ENCODE measurements at places on chromosomes 6 and 20.

- no peak for DNase-seq
Observed at GRCh38 chr6:163341224-163342061, 73.1 kb upstream of the QKI start.

GRCh38 chr6:37793067-37793466 is 26.5 kb upstream of the ZFAND3 start:
- DNase-seq = no peak

DNA sequence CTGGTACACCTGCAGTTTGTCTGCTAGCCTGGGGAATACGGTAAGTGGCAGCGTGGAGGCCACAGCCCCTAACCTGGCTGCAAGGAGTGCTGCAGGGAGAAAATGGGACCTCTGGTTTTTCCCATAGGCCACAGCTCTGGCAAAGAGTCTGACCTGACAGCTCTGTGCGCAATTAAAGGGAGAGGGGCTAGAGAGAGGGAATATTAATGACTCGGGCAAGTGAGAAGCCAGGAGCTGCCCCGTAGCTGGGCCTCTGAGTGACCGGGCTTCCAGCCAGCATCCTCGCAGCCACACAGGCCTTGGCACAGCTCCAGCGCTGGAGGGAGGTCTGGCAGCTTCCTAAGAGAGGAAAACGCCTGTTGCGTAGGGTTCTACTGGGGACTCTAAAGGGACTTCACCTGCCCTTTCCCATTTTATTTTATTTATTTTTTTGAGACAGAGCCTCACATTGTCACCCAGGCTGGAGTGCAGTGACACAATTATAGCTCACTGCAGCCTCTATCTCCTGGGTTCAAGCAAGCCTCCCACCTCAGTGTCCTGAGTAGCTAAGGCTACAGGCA is 18.2 kb upstream of the OCSTAMP start:
- no peak for DNase-seq

DNA sequence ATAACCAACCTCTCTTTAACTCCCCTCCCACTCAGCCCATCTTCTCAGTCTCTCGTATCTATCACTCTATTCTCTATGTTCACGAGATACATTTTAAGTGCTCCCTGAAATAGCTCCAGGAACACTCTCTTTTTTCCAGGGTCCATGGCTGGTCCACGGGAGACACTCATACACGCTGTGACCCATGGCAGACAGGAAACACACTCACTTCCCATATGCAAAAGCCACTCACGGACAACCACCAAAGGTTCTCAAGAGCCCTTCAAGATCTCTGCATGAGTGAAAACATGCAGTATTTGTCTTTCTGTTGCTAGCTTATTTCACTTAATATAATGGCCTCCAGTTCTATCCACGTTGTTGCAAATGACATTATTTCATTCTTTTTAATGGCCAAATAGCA is 71.4 kb upstream of the PCSK2 start:
- DNase-seq = no peak

- no peak for DNase-seq
Observed at GRCh38 chr6:148086843-148087242, 255.8 kb upstream of the SASH1 start.

DNA sequence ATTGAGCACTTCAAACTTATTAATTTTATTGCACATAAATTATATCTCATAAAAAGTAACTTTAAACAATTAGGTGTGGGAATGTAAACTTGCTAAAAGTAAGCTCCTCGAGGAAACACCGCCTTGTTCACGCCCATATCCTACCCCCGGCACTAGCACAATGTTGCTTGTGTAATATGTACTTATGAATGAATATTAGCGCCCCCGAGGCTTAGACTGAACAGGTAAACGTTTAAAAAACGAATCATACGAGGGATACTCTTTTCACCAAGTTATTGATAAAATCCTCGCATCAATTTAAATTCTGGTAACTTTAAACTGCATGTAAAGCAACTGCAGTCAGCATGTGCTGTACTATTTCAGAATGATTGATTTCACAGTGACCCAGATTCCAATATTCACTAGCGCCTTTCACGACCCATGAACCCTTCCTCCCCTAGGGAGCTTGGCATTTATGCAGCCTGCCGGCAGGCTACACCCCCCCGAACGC is 637 bp downstream of the TFB1M start:
- DNase-seq = no peak

- no peak for DNase-seq
Observed at GRCh38 chr6:122323361-122323760, 76.1 kb upstream of the HSF2 start.

DNA sequence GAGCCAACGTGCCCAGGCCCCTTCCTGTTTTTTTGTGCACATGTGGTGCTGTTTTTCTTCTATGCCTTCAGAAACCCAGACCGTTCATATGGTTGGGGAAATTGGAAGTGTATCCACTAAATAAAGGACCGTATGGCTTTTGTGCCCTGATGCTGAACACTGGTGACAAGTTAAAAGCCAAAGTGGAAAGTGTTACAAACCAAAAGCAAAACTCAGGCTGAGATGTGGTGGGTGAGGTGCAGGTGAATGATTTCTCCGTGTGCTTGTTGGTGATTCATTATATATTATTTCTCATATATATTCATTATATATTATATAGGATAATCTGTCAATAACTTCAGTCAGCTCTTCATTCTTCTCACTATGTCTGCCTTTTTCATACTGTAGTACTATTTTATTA is 148.6 kb downstream of the SOBP start:
- DNase-seq = no peak

DNA sequence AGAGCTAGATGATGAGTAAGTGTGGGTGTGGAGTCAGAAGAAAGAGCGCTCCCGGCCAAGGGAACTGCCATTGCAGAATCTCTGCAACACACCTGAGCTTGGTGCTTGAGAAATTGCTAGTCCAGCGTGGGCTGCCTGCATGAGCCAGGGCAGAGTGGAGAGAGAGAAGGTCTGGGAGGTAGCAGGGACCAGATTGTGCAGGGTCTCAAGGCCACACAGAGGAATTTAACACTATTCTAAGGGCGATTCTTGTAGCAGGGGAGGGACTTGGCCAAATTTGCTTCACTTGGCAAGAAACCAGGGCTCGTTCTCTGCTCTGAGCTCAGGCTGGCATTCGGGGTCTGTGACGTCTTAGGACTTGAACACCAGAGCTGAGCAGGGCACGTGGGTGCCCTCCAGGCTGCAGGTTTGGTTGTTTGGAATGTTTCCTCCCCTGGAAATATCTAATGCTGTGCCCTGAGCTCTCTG is 53.5 kb downstream of the BCAS4 start:
- no peak for DNase-seq

DNA sequence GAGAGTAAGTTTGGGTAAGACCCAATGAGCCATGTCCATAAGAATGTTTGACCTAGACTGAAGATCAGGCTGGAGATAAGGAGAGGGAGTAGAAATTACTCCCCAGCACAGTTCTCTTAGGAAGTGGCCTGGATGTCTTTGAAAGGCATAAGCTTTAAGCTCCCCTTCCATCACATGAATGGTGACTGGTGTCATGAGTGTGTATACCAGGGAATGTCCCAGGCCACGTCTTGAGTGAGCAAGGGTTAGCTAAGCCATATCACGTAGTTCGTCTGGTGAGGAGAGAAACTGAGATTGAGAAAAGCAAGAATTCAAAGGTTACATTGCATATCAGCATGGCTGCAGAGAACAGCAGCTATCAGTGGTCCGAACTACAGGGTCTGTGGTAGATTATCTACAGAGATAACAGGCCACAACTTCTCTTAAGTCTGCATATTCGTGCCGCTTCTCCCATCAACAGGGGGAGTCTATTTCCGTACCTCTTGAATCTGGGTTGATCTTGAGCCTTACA is 60.1 kb upstream of the BMP2 start:
- no peak for DNase-seq

DNA sequence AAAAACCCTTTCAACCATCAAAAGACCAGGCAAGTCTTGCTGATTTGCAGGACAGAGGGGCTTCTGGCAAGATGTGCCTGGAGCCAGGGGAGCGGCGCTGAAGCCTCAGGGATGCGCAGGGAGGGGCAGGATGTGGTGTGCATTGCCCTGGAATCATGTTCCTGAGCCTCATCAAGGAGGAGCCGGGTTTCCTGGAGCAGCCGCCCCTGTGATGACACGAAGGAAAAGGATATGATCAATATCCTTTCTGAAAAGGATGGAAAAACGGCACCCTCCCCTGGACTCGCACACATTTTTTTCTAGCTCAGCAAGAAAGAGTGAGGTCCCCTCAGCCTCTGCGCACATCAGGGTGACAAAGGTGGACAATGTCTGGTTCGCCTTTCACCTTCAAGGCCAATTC is 173.1 kb upstream of the SSTR4 start:
- no peak for DNase-seq

DNA sequence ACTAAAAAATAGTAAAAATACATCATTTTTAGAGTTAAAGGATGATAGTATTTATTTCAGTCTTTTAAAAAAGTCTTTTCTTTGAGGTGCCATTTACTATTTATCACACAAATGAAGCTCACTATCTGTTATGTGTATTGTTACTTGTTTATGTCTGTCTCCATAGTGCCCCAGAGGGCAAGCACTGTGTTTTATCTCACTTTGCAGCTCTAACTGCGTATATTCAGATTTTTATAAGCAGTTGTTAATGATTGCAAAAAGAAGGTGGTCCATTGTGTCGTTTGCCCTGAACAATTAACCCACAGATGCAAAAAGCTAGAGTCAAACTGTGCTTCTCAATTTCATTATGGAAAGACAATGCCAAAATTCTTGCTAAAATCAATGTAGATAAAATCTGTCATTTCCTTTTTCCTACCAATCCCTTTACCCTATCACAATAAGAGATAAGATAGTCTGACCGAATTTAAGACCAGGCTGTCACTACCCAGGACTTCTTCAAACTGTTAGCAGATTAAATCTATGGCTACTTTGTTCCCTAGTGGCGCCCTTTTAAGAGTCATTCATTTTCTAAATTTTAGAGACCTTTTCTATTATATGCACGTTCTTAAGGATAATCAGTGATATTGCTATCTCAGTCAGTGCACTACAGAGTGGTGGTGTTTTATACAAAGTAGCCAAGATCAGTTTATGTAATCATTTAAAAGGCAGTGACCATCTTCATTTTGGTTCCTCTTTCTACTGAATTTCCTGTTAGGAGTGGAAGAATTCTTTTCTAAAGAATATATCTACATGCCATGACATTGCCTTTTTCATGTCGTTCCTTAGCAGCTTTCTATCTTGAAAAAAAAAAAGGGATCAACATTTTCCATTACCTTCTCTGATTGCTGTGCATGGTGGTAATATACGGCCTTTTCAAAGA is 133.1 kb upstream of the PRDM1 start:
- DNase-seq = no peak

DNA sequence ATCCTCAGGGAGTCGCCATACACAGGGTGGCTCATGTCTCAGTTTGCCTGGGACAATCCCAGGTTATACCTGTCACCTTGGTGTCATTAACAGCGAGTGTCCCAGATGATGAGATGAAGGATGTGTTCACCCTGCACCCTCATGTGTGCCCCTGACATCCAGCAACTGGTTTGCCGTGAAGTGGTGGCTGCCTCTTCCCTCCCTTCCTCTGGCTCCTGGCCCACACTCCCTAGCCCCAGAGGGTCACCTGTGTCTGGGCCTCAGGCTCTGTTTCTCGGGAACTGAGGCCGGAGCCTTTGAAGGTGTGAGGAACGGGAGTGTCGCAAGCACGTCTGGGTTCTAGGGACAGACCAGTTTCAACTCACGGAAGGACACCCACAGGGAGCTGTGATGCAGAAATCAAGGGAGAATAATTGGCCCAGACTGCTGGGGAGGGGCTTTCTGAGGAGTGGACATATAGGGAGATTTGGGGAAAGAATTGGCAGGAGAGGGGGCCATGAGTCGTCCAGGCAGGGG is 35.8 kb upstream of the PHACTR3 start:
- no peak for DNase-seq

DNA sequence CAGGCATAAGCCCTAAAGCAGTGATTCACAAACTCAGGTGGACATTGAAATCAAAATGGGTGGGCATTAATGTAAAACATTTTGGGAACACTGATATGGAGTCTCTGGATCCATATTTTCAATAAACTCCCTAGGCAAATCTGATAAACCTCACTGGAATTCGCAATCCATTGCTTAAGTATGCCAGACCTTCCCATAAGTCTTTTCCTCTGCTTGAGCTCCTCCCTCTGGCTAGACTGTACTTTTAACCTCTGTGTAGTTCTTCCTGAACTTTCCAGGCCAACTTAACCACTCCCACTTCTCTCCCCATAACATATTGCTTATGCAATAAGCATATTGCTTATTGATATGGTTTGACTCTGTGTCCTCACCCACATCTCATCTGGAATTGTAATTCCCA is 629.7 kb upstream of the IMPG1 start:
- DNase-seq = no peak

- no peak for DNase-seq
Observed at GRCh38 chr6:134020968-134021367, 31.5 kb downstream of the SLC2A12 start.

GRCh38 chr6:84066536-84066935 is 33.0 kb downstream of the MRAP2 start:
- DNase-seq = no peak

DNA sequence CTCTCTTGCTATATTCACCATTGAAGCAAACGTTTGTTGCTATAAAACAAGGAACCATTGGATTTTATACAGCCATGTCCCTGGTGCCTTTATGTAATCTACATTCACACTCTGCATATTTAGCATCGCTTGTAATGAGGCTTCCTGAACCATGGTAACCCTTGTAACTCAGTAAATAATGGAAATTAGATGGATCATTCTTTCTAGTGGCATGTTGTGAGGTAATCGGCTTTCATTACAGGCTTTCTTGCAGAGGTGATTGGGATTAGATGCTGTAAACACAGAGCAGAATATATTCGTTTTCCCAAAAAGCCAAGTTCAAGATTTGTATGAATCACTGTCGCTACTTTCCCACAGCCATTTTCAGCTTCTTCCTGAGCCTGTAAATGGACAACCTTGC is 36.1 kb downstream of the SMPDL3A start:
- DNase-seq = no peak

DNA sequence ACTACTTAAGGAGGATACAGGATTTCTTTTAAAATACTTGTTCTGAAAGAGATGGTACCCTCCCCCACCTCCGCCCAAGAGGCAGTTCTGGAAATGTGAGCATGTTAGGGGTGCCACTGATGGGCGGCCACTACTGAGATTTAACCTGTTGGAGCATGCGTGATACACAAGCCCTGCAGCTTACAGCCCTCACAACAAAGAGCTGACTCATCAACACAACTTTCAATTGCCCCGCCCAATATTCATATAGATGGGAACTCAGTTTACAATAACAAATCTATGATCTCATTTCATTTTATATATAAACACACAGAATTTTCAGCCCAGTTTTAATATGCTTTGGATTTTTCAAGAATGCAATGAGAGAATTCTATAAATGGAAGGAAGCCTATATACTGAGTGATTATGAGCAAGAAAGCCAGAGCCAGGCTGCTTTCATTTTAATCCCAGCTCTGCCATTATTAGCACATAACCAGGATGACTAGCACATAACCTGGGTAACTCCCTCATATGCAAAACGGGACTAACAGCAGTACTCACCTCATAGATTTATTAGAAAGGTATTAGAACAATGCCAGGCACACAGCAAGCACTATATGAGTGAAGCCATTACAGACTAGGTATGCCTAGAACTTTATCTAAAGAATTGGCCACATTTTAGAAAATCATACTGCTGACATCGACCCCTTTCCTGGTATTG is 45.6 kb upstream of the IPCEF1 start:
- no peak for DNase-seq

GRCh38 chr6:33770124-33770832 is 18.7 kb downstream of the LEMD2 start:
- DNase-seq = no peak
